LNCaP clone FGC (cell line): ENCODE measurements at places on chromosomes 4 and X.

DNA sequence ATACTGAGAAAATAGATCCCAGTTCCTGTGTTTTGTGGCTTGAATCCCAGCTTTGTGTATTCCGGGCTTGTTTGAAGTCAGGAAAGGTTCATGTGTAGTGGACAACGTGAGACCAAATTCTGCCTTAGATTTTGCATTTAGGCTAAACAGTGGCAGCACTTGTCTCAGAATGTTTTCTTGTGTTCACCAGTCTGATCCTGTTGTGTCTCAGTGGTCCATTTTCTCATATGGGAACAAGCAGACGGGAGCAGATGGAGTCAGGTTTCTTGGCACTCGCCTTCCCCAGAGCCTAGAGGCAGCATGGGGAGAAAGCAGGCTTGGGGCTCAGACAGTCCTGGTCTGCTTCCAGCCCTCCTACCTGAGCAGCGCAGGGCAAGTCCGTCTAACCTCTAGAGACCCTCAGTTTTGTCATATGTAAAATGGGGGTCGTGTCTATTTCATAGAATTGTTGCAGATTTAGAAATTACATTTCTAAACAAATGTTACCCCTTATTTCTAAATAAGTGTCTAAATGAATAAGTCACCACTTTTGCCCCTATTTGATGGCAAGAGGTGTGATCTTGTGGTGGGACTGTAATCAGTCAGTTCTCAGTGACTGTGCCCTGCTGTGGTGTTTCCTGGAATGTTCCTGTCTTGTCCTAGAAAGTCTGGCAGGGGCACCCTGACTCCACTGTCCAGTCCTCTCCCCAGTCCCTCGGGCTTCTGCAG lies 28.3 kb upstream of the MSANTD1 start:
- DNase-seq, result no peak

DNA sequence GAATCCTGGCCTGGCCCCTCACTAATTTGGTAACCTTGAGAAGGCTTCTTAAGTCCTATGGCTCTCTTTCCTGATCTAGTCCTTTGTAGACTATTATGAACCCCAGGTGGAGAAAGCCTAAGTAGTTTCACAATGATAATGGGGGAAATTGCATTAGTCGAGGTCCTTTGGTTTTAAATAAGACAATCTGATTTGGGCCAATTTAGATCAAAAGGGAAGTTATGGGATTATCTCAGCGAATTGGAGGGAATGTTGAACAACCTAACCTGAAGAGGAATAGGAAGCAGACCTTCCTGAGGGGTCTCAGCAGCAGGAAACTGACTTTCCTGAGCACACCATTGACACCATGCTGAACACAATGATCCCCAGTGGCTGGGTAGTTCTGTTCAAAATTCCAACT lies 331.5 kb downstream of the PRDM5 start:
- DNase-seq, result no peak

- DNase-seq, result no peak
These were observed at the start of gene TADA2B for GRCh38 chr4:7043284-7044136. TADA2B (plus strand) TSS chr4:7043372; CDS start chr4:7043580, 208 bp downstream.

DNA sequence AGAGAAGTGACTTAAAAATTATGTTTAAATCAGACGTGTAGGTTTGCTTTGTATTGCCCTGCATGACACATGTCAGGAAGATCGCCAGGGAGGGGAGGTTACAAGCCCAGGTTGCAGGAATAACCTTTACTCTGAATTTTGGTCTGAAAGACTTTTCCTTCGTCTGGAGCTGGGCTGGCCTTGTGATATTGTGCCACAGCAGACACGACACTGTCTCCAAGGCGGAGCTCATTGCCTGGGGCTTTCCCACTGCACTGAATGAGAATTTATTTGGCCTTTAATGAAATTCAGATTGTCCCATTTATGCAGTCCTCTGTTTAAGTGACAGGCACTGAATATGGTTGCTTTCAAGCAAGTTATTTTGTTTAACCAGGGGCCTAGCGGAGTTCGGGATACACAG lies 45.1 kb downstream of the RHOH start:
- DNase-seq, result no peak

DNA sequence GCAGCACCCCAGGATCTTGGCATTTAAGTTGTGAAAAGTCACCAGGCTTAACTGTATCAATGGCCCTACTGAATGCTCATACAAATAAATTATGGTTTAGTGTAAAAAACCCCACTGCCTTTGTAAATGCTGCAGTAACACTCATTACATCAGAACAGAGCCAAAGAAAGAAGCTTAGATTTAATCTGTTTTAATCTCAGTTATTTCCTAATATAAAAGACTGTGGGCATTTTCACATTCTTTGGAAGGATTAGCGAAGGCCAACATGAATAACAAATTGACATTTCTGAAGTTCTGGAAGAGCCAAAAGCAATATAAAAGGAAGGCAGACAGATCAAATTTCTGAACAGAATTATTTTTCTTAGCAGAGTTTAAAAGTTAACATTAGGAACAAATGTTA lies 140.0 kb upstream of the HCCS start:
- DNase-seq, result no peak

GRCh38 chrX:155086961-155087735 lies 15.8 kb downstream of the BRCC3 start:
- DNase-seq, result no peak

GRCh38 chr4:174696657-174697056 lies 132.4 kb downstream of the GLRA3 start:
- no peak for DNase-seq

- no peak for DNase-seq
These were observed 150.9 kb downstream of the ENPP6 start for GRCh38 chr4:184066584-184067300.

DNA sequence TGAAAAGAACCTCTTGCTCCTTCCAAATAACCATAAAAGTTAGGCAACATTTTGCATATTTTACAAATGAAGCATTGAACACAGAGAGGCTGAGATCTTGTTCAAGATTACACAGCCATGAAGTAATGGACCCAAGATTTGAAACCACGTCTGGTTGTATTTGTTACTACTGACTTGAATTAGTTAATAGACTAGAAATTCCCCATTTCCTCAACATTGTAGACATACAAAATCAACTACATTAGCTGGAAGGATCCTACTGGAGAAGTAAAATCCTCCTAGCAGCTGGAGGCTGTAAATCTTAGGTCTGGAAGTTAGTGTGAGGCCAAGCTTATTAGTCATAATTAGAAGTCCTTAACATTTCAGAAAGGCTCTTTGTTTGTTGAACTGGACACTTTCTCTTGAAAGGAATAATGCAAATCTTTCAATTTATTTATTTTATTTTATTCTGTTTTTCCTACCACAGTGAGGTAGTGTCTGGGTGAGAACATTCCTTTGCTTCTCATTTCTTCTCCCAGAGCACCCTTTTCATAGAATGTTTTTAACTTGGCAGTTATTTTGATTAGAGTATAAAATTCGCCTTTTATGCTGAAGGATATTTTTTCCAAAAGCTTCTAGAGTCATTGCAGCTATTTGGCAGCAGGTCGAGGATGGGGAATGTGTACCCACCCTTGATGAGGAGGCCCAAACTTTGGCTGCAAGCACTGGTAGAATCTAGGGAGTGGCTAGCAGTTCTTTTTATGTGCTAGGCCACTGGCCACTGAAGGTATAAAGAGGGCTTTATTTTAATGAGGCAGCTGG lies 62.0 kb upstream of the CLNK start:
- no peak for DNase-seq
